ENCODE measurements at places on chromosomes 16 and 17.

GRCh38 chr17:43428524-43428923 lies 29.7 kb downstream of the ARL4D start:
- no peak for DNase-seq

- DNase-seq: no peak
Measured at GRCh38 chr17:34070712-34071111, 184.4 kb upstream of the CCL2 start.

- no peak for DNase-seq
Measured at GRCh38 chr17:69223809-69224208, 4.8 kb downstream of the ABCA10 start.

DNA sequence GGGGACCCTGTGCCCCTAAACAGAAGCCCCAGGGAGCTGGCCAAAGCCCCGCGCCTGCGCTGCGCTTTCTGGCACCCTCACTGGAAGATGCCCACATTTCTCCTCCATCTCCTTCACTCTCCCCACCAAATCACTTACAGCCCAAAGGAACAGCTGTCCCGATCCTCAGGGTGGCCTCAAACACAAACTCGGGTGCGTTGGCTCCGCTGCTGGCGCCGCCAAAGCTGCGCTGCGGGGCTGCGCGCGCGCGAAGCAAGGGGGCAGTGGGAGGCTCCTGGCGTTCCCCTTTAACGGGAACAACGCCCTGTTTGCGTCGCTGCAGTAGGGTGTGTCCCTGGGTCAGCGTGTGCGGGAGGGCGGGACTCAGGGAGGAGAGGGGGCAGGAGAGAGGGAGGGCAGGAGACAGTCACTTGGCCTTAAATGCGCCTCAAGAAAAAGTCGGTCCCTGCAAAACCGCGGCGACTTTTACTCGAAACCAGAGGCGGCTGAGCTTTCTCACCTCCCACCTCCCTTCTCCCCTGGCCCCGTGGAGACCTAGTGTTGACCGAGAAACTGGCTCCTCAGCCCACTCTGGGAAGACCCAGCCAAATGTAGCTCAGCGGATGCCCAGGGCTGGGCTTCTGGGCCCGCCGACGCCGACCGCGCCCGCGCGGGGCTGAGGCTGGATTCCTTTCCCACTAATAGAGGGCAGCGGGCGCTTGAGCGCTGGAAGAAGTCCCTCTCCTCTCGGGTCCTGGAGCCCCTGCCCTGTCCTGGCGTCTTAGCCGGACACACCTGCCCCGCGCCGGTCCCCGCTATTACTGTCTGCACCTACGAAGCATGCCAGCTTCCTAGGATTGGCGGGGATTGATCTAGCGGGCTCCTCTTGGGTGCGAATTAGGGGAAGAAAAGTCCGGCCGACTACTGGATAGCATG lies 2.6 kb downstream of the PMP22 start:
- DNase-seq: peak; percentile 54

DNA sequence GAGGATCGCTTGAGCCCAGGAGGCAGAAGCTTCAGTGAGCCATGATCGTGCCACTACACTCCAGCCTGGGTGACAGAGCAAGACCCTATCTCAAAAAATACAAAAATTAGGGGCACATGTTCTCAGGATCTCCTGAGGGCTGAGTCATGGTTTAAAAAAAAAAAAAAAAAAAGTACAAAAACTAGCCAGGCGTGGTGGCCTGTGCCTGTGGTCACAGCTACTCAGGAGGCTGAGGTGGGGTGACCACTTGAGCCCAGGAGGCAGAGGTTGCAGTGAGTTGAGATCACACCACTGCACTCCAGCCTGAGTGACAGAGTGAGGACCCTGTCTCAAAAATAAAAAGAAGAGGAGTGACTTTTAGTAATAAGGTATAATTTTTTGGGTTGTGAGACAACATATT lies 16.9 kb downstream of the BLMH start:
- no peak for DNase-seq

DNA sequence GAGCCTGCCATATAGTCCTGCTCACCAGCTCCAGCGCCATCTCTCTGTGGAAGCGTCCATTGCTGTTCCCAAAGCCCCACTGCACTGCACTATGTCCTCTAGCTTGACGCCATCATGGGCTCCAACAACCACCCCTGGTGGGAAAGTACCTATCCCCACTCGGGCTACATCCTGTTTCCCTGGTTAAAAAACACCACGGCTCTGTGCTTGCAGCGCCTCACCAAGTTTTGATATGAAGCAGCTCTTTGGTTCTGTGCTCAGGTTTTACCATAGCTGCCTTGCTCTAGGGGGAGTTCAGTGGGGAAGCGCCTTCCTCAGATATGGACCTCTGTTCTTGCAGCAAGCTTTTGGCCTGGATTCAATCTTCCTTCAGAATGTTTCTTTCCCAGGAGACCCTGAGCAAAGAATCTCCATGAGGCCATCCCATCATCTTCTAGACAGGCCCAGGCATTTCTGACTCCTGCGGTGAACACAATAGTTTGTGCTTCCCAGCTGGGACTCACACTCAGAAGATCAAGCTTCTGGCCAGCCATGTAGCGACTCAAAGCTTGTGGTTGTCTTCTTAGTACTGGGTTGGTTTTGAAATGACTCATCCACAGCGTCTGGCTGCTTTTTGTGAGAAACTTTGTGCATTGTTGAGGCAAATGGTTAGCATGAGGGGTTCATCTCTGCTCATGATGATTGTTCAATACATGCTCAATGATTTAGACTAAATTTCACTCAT lies 39.5 kb downstream of the DYNLRB2 start:
- no peak for DNase-seq

DNA sequence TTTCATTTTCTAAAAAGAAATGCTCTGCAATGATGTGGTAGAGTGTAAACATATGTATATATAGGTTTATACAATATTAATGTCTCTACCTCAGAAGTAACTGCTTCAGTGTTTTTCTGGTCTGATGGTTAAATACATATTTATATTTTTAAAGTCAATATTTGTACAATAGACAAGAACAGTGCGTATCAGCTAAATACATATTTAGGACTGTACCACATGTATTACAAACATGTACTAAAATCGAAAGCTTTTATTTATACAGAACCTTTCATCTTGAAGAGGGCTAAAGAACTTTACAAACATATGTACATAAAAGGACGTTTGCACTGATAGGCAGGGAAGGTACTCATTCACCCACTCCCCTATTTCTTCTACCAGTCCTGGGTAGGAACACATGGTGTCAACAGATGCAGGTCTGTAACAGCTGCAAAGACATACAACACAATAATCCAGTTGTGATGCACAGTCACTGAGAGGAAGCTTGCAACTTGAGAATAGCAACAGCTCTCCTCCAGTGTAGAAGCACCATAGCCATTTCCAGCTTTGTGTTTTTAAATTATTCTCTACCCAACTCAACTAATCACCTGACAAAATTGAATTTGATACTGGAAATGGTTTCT lies 206.9 kb upstream of the C17orf78 start:
- DNase-seq: no peak

DNA sequence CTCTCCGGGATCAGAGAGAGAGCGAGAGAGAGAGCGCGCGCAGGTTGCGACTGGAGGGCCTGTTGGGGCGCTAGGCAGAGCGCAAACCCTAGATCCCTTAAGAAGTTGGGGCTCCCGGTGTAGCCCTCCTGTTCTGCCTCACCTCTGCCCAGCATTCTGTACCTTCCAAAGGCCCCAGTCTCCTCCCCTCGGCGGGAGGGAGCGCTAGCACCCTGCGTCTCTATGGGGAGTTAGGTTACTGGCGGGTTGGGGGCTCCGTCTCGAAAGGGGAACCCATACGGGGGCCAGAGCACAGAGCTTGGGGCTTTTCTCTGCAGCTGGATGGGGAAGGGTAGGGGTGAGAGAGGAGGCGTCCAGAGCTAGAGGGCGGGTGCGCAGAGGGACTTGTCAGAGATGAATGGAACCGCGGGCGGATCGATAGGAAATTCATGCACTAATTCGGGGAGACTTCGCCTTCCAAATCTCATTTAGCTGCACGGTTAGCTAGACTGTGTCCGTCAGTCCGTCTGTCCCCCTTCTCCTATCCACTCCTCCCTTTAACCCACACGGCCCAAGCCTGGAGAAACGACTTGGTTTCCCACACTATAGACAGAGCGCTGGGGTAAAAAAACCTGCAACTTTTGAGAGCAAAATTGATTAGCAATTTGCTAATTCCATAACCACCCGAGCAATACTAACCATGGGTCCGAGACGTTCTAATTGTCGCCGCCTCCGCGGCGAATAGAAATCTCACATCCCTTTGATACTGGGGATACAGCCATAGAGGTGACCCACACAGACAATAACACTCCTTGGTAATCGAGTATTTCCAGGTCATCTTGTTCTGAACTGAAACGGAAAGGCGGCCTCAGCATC lies 693 bp upstream of the HOXB4 start:
- DNase-seq: no peak

- no peak for DNase-seq
Measured at GRCh38 chr16:23121024-23121423, 28.2 kb downstream of the USP31 start.

- no peak for DNase-seq
Measured at GRCh38 chr16:71645450-71645849, 19.5 kb downstream of the MARVELD3 start.

DNA sequence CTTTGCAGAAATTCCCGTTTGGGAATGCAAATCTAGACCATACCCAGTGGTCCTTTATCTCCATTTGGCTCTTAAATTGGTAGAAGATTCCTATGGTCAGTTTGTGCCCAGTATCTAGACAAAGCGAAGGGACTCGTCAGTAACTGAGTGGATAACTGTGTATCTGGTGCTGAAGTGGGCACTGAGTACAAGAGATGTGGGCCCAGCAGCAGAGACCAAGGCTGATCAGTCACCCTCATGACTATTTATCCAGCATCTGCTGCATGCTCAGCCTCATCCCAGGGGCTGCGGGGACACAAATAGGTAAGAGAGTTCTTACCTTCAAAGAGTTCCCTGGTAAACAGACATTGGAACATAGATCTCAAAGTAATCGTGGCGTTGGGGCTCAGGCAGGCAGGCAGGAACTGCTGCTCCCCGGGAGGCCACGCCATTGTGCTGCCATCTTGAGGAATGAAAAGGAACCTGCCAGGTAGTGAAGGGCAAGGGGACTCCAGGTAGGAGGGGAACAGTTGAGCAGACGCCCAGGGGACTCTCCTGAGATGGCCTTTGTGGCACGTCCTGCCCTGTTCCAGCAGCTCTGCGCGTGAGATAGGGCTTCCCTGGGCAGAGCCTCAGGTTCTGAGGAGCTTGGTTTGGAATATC lies 10.3 kb downstream of the NT5M start:
- DNase-seq: no peak

DNA sequence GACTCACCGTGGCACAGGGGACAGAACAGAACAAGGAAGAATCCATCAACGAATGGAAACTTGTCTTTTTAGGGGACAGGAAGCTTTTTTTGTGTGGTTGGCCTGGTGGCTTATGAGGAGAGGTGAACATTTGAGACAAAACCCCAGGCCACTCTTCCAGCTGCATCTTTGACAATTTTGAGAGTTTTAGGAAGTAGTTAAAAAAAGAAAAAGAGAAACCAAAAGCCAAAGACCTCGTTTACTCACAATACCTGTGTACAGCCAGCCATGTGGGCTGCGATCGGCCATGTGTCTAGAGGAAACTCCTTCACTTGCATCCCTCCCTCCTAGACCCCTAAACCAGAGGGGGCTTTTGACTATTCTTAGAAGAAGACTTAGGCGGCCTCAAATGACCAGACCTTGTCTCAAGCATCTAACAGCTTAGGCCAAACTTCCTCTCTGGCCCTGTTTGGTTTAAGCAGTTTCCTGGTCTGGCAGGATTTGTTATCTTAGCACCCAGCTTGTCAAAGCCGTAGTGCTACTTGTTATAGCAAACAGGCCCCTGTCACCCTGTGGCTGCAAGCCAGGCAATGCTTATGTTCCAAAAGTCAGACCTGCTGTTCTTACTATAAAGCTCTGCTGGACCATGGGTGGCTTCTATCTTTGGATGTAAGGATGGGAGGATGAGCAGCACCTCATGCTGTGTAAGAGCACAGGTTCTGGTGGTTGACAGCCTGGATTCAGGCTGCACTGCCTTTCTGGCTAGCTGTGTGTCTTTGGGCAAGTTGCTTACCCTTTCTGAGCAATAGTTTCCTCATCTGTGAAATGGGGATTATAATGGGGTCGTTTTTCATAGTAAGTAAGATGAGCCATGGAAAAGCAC lies 17.7 kb downstream of the KSR1 start:
- peak; percentile 90 for DNase-seq

DNA sequence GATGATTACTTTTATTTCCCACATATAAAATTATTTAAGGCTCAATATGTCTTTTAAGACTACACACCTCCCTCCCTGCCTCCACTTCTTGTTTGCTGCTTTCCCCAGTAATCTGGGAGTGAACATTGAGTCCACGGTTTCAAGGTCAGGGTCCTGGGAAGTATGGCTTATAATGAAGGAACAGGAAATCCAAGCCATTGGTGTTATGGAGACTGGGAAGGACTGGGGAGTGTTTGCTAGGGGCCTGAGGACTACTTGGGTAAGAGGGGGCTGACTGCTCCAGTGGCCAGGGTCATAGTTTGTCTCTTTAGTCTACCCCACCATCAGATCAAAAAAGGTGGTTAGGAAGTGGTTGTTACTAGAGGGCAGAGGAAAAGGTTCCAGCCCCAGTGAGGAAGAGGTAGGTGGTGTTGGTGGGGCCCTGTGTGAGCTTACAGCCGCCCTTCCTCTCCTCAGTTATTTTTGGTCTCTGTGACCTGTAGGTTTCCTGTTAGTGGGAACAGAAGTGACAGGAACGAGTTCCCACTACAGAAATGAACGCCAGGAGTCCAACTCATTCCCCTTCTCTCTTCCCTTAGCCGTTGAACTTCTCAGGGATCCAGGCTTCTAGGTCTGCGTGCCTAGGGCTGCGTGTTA lies 742 bp upstream of the SLC16A13 start:
- no peak for DNase-seq

- no peak for DNase-seq
Measured at GRCh38 chr16:53282975-53283946, 151.0 kb upstream of the RBL2 start.

- DNase-seq: no peak
Measured at GRCh38 chr16:89564476-89565255, 4.2 kb downstream of the RPL13 start.

GRCh38 chr17:2940352-2940751 lies 123.1 kb downstream of the OR1D5 start:
- no peak for DNase-seq

DNA sequence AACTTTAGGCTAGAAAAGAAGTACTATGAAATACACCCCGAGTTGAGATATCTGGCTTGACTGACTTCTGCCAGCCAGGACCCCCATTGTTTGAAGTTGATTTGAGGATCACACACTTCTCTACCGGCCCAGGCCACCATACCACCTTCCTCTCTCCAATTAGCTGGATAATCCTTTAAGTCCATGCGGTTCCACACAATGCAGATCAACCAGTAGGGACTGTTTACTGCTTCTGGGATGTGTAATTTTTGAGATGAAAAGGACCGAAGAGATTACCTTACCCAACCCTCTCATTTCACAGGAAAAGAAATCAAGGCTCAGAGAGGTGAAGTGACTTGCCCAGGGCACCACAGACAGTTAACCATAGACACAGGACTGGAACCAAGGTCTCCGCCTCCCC lies 20.5 kb downstream of the ERN1 start:
- no peak for DNase-seq

GRCh38 chr17:72427761-72428109 lies 306.9 kb downstream of the SOX9 start:
- no peak for DNase-seq

DNA sequence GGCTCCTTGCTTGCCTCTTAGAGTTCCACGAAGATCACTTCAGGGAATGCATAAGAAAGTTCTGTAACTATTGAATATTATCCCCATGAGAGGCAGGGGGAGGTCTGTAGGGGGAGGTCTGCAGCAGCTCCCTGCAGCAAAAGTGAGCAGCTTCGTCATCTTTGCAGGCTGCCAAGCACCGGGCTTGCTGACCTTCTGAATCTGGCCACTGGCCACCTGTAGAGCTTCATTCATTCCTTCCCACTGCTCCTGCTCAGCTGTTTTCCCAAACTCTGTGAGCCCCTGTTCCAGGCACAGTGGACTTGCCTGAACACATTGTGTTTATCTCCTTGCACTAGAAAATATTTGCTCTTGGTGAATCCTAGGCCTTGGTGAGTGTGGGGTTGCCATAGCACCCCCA lies 443.3 kb downstream of the HAPSTR1 start:
- no peak for DNase-seq

Measured in CMK (cell line).